ENCODE measurements at places on chromosomes 12 and 14.
A peak's percentile ranks its signal among the peaks of the same experiment; 100 is the strongest.

DNA sequence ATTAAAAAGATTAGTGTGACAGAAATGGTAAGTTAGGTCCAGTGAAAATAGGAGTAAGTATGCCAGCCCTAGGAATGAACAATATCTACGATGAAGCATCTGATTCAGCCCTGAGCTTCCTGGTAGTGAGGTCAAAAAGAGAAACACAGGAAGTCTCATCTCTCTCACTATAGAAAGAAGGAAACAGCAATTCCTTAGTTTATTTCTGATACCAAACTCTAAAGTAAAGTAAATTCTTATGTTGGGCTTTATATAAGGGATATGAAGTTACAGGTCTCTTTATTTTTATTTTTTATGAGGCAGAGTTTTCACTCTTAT lies 76.7 kb upstream of the RFLNA start:
- DNase-seq, result no peak

DNA sequence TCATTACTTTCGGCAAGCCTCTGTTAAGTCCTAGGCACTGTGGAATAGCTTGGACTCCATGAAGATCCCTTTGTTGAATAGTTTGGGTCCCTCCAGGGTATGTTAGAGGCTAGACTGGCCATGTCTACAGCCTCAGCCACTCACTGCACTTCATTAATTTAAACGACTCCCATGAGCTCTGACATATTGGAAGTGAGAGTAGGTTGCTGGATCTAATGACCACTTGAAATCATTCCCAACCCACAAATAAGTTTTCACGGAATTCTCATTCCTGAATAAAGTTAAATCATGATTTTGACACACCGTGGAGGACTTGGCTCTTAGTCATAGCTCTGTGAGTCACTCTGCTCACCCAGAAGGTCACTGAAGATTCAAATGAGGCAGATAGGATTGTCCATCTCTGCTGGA lies 21.4 kb upstream of the APPL2 start:
- DNase-seq, result peak; percentile 61

GRCh38 chr12:101604132-101604531 lies 9.4 kb downstream of the MYBPC1 start:
- DNase-seq, result no peak

DNA sequence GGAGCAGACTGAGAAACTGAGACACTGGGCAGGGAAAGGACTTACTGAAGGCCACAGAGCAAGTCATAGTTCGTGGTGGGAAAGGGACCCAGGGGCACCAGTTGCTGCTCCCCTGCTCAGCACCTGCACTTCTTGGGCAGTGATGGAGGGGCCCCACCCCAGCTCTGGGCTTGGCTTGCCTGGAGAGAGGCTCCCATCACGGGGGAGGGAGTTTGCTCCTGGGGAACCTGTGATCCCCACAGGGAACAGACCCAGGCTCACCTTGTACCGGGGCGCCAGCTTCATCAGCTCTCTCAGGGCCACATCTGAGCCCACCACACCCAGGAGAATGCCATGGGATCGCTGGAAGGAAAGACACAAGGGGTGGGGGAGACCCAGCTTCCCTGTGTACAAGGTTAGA lies 39.8 kb downstream of the CACNA2D4 start:
- no peak for DNase-seq

GRCh38 chr14:99101855-99102461 lies 170.0 kb downstream of the BCL11B start:
- no peak for DNase-seq

GRCh38 chr12:20805921-20806320 lies 4.6 kb upstream of the SLCO1B3 start:
- DNase-seq, result no peak

DNA sequence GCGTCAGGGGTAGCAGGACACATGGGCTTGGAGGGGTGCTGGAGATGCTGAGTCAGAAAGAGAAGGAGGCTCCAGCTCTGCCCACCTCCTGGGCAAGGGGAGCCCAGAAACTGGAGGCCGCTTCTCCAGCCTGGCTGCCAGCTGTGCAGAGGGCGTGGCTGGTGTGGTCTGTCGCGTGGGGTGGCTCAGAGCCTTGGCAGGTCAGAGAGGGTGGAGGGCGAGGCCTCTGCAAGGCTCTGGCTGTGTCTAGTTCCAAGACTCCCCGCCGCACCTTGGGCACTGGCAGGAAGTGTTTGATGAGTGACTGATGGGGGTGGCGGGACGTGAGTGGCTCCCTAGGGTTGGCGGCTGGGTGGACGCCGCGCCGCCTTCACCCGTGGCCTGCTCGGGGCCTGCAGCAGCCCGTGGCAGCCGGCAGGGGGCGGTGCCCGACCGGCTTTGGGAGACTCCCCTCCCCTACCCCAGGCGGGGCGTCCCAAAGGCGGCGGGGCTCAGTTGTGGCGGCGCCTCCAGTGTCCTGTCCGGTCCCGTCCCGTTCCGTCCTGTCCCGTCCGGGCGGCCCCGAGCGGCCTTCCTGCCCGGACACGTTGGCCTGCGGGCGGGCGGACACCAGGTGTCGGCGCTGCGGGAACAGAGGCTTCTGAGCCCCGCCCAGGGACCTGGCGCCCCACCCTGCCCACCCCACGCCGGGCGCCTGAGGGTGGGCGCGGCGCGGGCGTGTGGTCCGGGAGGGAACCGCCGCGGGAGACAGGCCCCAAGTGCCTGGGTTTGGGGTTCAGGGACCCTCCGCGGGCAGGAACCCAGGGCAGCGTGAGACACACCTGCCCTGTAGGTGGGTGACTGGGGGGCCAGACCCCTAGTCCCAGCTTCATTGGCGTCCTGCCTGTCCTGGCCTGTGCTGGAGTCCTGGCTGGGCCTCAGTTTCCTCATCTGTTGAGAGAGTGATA lies 39.7 kb downstream of the KRT80 start:
- no peak for DNase-seq

DNA sequence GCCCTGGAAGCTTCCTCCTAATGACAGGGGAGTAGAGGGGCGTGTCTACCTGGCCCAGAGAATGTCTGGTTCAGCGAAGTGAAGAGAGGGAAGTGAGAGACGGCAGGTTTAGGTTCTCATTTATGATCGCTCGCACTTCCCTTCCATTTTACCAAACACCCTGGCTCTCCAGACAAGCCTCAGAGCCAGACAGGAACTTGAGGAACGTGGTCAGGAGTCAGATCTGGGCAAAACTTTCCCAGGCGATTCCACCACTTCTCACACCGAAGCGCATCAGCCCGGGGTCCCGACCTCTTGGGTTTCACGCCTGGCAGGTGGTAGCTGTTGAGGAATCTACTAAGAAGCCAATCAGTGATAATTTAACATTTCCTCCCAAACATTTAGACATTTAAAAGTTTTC lies 21.3 kb downstream of the ACTN1 start:
- no peak for DNase-seq

GRCh38 chr12:113818283-113818682 lies 147.8 kb downstream of the RBM19 start:
- no peak for DNase-seq

DNA sequence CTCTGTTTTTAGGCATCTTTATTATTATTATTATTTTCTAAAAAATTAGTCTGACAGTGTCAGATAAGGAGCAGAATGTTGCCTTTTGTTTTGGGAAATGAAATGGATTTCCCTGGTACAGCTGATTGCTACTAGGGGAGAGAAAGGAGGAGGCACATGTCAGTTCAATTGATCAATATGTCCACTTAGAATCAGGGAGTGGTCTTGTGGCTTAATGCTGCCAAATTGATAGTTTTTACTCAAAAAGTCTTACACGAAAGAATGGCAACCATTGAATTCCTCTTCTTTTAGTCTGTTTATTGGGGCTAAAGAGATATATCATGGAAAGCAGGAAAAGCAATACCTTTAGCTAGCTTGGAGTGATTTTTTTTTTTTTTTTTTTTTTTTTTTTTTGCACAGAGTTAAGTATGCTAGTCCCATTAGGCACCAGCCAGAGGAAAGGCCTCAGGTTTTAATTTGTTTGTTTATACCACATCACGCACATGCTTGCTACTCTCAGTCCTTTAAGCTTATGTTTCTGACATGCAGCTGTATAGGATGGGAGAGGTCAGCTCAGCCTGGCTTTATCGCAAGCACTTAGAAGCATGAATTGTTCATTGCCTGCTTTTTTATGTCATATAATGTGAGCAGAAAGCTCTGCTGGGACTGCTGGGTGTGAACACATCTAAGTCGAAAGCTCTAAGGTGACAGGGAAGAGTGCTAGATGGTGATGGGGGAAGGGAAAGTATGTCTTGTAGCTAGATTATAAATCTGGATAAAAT lies 1.4 kb downstream of the AKAP6 start:
- no peak for DNase-seq

GRCh38 chr14:58332561-58332960 lies 34.2 kb downstream of the ARID4A start:
- DNase-seq, result no peak

- DNase-seq, result no peak
Observed at GRCh38 chr14:98711453-98711852, 560.5 kb downstream of the BCL11B start.

DNA sequence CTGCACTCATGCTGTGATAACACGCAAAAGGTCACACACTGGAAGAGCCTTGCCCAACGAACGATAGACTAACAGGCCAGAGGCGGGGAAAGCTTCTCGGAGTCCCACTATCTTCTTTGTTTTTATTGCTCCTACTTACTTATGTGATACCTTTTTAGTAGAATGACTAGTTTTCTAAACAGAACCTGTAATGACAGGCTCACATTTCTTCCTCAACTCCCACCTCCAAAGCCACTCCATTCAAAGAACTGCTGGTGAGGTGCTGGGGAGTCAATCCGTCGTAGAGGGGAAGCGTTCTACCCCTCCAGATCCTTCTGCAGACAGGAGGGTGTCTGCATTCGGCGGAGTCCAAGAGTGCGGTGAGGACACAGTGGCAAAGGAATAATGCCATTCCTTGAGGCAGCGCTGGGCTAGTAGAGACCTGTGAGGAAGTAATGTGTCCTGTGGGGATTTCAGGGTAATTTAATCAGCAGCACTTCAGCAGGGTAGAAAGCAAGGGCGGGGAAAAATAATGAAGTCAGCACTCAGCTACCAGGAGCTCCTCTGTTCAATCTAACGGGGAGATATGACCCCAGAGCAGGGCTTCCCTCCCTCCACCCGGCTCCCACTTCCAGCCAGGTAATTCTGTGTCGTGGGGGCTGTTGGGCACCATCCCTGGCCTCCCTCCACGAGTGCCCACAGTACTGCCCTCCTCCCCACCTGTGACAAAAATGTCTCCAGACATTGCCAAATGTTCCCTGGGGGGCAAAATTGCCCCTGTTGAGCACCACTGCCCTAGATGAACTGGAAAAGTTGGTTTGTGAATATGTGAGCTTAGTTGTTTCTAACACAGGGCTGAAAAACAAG lies 25.2 kb downstream of the SPRING1 start:
- no peak for DNase-seq

DNA sequence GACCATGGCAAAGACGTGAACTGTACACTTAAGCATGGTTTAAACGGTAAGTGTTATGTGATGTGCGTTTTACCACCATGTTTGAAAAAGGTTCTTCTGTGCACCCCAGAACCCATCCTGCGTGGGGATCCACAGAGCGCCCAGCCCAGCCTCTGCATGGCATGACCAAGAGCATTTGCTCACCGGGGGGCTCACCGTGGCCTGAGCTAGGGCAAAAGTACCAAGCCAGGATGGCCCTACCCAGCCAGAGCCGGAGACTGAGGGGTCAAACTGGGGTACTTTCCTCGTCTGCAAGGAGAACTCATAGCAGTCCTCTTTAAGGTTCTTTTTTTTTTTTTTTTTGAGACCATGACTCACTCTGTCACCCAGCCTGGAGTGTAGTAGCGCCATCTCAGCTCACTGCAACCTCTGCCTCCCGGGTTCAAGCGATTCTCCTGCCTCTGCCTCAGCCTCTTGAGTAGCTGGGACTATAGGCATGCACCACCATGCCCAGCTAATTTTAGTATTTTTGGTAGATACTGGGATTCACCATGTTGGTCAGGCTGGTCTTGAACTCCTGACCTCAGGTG lies 16.4 kb upstream of the ANKRD9 start:
- no peak for DNase-seq

DNA sequence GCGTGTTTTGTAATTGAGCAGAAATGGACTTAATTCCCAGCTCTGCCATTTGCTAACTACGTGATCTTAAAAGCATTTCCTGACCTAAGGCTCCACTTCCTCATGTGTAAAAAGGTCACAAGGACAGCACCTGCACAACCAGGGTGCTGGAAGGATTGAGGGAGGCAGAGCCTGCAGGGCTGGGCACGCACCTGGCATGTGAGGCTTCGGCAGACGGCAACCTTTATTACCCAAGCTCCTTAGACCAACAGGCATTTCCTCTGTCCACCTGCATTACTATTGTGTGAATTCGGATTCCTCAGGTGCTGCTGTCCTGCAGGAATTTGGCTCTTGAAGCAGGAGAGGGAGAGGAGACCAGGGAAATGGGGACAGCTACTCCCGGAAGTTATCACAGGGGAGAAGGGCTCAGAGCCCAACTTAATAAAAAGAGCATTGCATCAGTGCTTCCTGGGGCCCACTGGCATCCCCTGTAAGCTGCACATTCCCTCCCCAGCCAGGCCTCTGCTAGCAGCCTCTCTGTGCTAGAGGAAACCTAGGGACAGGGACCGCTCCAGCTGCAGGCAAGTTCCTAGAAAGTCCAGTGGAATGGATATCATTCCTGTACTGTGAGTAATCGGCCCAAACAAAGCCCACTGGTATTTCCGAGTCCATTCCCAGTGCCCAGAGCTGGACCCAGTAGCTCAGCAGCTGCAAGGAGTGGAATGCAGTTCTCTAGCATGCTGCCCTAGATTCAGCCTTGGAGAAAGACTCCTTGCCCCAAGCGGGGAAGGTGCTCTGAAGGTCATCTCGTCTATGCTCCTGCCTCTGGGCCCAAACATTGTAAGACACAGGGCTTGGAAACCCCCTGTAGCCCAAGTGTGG lies 157.1 kb upstream of the CCND2 start:
- no peak for DNase-seq

DNA sequence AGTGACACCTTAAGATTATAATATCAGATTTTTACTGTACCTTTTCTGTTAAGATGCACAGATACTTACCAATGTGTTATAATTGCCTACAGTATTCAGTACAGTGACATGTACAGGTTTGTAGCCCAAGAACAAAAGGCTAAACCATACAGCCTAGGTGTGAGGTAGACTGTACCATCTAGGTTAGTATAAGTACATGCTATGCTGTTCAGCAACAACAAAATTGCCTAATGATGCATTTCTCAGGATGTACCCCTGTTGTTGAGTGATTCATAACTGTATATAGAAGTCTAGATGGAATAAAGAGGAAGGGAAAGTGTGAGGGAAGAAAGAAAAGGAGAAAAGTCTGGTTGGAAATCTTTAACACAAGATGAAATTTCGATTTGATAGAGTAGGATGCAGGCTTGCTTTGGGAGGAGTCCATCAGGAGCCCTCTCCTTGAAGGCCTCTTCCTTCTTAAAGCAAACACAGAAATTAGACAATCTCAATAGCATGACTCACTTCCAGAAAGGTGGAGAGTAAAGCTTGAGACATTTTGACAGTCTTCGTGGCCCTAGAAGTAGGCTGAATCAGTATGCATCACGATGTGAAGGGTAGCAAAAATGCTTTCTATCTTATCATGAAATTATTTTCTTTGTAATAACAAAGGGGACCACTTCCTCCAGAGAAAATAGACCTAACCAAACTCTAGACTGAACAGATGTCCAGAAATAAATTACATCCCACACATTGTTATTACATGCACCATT lies 191.5 kb downstream of the SYT1 start:
- peak; percentile 21 for DNase-seq

All from HFF-Myc (cell line).